ENCODE measurements at places on chromosomes 5 and 9.

DNA sequence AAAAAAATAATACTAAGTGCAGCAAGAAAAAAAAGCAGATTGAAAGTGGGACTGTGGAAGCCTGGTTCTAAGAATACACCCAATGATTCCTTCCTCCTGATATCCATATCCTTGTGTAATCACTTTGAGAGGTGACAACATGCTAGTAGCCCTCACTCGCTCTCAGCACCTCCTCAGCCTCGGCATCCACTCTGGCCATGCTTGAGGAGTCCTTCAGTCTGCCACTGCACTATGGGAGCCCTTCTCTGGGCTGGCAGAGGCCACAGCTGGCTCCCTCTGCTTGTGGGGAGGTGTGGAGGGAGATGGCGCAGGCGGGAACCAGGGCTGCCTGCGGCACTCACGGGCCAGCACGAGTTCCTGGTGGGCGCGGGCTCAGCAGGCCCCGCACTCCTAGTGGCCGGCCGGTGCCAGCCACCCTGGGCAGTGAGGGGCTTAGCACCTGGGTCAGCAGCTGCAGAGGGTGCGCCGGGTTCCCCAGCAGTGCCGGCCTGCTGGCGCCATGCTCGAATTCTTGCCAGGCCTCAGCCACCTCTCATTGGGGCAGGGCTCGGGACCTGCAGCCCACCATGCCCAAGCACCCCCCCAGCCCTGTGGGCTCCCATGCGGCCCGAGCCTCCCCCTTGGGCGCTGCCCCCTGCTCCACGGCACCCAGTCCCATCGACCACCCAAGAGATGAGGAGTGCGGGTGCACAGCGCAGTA lies 24.5 kb upstream of the SELENOP start:
- no peaks in the 10 kb centered on the region for H3K36me3 ChIP-seq
- H3K4me3 ChIP-seq: no peak overlapping the region
- H3K27me3 ChIP-seq: peaks cover 6% of the 10 kb centered on the region
- DNase-seq: no peak

DNA sequence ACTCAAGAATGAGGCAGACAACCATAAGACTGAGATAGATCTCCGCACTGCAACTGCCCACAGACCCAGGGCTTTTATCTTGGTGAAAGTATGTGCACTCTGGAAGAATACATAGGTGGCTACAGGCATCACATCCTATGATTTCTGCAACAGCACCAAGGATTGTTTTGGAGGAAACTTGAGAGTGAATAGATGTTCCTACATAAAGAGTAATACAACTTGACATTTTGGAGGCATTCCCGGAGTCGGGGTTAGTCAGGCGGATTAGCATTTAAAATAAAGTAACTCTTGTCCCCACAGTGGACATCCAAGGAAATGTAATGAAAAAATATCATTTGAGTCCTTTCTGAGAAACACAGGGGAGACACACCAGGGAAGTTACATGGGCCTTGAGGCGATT lies 26.7 kb downstream of the TMEM174 start:
- H3K36me3 ChIP-seq: no peaks in the 10 kb centered on the region
- H3K27ac ChIP-seq: no peak overlapping the region

- DNase-seq: peak; percentile 95
- peaks cover 2% of the 10 kb centered on the region for H3K36me3 ChIP-seq
- peaks cover 54% of the 10 kb centered on the region for H3K27me3 ChIP-seq
- peaks cover 19% of the 10 kb centered on the region for H3K4me1 ChIP-seq
- H3K27ac ChIP-seq: peak overlapping the region; percentile 82
Observed at GRCh38 chr9:127224178-127224882, 40.2 kb upstream of the GARNL3 start.

DNA sequence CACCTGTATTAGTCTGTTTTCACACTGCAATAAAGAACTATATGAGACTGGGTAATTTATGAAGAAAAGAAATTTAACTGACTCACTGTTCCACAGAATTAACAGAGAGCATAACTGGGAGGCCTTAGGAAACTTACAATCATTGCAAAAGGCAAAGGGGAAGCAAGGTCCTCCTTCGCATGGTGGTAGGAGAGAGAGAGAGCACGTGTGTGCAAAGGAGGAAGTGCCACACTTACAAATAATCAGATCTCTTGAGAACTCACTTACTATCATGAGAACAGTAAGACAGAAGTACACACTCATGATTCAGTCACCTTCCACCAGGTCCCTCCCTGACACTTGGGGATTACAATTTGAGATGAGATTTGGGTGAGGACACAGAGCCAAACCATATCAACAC lies 258.7 kb downstream of the TRIM32 start:
- H3K4me1 ChIP-seq: no peaks in the 10 kb centered on the region
- no peak for DNase-seq
- no peak overlapping the region for H3K4me3 ChIP-seq
- H3K27ac ChIP-seq: no peak overlapping the region

DNA sequence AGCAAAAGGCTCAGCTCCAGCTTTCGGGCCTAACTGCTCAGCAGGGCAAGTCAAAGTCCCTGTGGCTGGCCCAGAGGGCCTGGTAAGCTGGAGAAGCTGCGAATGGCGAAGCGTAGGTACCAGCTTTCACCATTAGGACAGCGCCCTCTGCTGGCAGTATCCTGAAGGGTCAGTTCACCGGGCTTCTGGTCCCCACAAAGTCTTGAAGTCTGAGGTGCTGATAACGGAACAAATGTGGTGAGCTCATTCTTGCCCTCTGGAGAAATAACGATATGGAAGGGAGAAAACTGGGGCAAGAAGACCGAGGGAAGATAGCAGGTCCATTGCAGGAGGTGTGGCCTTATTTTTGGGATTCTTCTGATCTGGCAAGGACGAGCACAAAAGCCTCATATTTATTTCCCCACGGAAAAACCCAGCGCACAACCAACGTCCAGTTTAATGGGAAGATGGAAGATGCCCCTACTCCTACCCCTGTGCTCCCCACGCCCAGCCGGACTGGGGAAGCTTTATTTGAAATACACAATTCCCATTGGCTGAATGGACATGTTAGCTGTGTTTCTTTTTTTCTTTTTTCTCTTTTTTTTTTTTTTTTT lies 7.2 kb downstream of the SOWAHA start:
- no peak overlapping the region for H3K27ac ChIP-seq
- H3K4me1 ChIP-seq: peaks cover 15% of the 10 kb centered on the region
- no peaks in the 10 kb centered on the region for H3K36me3 ChIP-seq
- peaks cover 39% of the 10 kb centered on the region for H3K27me3 ChIP-seq
- peak overlapping the region; percentile 37 for H3K4me3 ChIP-seq
- peak; percentile 97 for DNase-seq

- peaks cover 3% of the 10 kb centered on the region for H3K27me3 ChIP-seq
- H3K4me1 ChIP-seq: peaks cover 64% of the 10 kb centered on the region
Observed at GRCh38 chr5:134103397-134103796, 11.1 kb upstream of the TCF7 start.

- no peaks in the 10 kb centered on the region for H3K4me1 ChIP-seq
- no peaks in the 10 kb centered on the region for H3K27me3 ChIP-seq
- DNase-seq: no peak
- H3K36me3 ChIP-seq: peaks cover 12% of the 10 kb centered on the region
- H3K27ac ChIP-seq: no peak overlapping the region
Observed at GRCh38 chr9:123657941-123658340, 272.0 kb downstream of the DENND1A start.

DNA sequence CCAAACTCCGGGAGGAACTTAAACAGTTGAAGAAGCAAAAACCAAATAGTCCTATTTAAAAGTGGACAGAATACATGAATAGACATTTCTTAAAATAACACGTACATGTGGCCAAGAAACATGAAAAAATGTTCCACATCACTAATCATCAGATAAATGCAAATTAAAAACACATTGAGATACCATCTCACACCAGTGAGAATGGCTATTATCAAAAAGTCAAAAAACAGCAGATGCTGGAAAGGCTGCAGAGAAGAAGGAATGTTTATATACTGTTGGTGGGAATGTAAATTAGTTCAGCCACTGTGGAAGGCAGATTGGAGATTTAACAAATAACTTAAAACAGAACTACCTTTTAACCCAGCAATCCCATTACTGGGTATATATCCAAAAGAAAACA lies 283.0 kb upstream of the IZUMO3 start:
- H3K4me1 ChIP-seq: no peaks in the 10 kb centered on the region
- no peak overlapping the region for H3K27ac ChIP-seq
- H3K27me3 ChIP-seq: no peaks in the 10 kb centered on the region
- no peak for DNase-seq
- no peak overlapping the region for H3K4me3 ChIP-seq
- H3K36me3 ChIP-seq: no peaks in the 10 kb centered on the region

GRCh38 chr9:128702949-128703615 lies 779 bp downstream of the PKN3 start:
- peak overlapping the region; percentile 84 for H3K4me3 ChIP-seq
- DNase-seq: peak; percentile 80
- H3K36me3 ChIP-seq: no peaks in the 10 kb centered on the region
- peaks cover 8% of the 10 kb centered on the region for H3K4me1 ChIP-seq

GRCh38 chr5:169331292-169331852 lies 30.4 kb upstream of the SLIT3 start:
- H3K27me3 ChIP-seq: peaks cover 1% of the 10 kb centered on the region
- no peaks in the 10 kb centered on the region for H3K36me3 ChIP-seq
- H3K4me3 ChIP-seq: no peak overlapping the region
- no peaks in the 10 kb centered on the region for H3K4me1 ChIP-seq
- DNase-seq: no peak

GRCh38 chr5:79774171-79774854 lies 84.7 kb downstream of the CMYA5 start:
- no peak overlapping the region for H3K4me3 ChIP-seq
- H3K27me3 ChIP-seq: peaks cover 1% of the 10 kb centered on the region
- H3K36me3 ChIP-seq: no peaks in the 10 kb centered on the region
- no peak overlapping the region for H3K27ac ChIP-seq
- no peaks in the 10 kb centered on the region for H3K4me1 ChIP-seq

DNA sequence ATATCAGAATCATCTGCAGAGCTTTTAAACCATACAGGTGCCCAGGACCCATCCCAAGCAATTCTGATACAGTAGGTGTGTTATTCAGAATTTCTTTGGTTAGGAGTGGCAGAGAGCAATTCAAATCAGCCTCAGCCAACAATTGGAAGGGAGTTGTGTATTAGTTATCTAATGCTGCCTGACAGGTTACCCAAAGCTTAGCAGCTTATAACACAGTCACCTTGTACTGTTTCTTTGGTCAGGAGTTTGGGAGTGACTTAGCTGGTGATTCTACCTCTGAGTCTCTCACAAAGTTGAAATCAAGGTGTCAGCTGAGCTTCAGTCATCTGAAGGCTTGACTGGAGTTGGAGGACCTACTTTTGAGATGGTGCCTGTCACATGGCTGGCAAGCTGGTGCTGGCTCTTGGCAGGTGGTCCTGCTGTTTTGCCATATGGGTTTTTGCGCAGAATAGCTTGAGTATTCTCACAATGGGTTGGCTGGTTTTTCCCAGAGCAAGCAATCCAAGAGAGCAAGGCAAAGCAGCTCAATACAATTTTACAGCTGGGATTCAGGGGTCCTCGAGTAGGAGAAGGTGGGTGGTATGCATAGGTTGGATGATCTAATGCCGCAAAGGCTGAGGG lies 18.7 kb upstream of the CARNMT1 start:
- peaks cover 14% of the 10 kb centered on the region for H3K27me3 ChIP-seq
- no peak for DNase-seq
- no peak overlapping the region for H3K4me3 ChIP-seq
- no peak overlapping the region for H3K27ac ChIP-seq
- H3K4me1 ChIP-seq: no peaks in the 10 kb centered on the region
- H3K36me3 ChIP-seq: no peaks in the 10 kb centered on the region
